ENCODE measurements at places on chromosomes 13 and 19. TPM values are rescaled to one million over a fixed set of nuclear protein-coding genes. Genes with fewer than 3 reads are reported as not detected.

- DNase-seq = no peak
These were observed 153.1 kb downstream of the KDM4B start for GRCh38 chr19:5122121-5122400.

GRCh38 chr13:111650626-111651025 is 330.2 kb downstream of the TEX29 start:
- DNase-seq = no peak

DNA sequence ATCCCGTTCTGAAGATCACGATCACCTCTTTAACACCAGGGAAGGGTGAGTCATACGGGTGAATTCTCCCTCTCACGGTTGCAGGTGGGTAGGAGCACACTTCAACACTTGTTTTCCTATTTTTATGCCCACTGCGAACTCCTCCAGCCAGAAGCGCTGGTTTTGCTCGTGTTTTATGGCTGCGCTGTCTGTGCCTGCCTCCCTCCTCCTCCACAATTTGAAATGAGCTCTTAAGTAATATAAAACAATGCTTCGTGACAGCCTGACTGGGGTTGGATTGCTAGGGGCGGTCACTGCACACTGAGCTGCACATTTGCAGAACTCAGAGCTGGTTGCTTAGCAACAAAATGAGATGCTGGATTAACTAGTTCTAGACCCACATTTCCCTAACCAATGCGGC is 12.9 kb downstream of the CCDC70 start:
- no peak for DNase-seq

DNA sequence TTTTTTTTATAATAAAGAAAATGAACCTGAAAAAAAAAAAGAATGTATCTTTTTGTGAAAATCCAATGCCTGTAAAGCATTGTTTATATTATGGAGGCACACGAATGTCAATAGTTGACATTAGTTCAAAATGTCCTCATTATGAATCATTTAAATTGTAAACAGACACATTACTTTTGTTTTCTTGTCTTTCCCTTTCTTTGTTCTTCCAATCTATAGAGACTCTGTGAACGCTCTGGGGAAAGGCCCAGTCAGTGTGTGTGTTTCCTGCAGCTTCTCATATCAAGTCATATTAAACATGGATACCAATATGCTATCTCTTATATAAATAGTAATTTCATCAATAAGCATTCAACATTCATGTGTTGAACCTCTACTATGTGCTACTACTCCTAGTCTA is 193.1 kb downstream of the KCTD12 start:
- no peak for DNase-seq

The WDR88 gene
- not detected for total RNA-seq

DNA sequence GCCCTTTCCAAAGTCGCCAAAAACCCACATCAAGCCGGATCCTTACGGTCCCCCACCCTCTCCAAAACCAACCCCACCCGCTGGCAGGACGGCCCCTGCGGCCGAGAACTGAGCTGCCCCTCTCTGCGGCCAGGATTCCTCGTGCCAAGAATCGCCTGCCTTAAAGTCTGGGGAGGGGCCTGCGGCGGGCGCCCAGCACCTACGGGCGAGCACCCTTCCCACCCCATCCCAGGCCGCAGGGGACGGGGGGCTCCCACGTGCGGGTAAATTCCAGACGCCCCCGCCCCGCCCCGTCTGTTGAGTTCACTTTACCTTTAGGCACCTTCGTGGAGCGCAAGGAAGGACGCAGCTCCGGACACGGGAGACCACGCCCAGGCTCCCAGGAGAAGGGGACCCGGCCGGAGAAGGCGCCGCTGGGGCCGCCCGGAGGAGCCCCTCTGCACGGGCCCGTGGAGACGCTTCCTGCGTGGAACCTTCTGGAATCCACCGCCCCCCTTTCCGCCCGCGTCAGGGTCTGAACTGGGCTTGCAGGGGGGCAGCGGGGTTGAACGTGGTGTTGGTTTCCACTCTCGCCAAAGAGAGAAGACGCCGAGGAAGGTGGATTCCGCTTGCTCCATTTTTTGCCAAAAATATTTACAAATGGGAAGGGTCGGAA is 22.8 kb downstream of the ONECUT3 start:
- no peak for DNase-seq

The C2CD4C gene
- total RNA-seq = 6.7 TPM

DNA sequence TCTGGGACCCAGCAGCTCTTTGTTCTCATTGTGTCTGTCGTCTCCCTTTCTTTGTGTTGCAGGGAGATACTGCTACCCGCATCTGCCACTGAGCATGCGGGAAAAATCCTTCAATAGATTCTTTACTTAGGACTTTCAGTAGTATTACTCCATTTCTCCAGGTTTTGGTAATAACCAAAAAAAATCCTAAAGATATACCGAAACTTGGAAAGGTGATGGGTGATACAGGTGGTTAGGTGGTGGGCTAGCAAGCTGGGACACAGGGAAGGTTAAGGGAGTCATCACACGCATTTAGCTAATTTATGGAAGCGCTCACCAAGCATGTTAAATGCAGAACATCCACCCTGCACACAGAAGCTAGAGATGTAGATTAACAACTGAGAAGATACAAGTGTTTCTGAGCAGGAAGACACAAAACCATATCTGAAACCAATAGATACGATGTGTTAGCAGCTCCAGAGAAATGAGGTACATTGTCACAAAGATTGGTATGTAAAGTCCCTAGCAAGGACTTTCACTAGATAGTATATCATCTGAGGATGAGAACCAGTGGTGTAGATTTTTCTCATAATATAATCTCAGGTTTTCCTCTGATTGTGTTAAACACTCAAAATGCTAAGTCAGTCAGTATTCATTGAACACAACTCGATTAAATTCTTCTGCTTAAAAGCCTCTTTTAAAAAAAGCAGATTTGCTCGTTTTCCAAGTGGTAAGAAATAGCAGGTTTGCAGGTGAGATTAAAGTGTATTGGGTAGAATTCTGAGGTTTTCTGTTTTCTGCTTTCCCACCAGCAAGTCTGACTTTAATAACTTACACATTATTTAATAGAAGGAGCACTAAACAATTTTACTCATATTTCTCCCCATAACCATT is 1.2 kb upstream of the SLAIN1 start:
- DNase-seq = no peak

DNA sequence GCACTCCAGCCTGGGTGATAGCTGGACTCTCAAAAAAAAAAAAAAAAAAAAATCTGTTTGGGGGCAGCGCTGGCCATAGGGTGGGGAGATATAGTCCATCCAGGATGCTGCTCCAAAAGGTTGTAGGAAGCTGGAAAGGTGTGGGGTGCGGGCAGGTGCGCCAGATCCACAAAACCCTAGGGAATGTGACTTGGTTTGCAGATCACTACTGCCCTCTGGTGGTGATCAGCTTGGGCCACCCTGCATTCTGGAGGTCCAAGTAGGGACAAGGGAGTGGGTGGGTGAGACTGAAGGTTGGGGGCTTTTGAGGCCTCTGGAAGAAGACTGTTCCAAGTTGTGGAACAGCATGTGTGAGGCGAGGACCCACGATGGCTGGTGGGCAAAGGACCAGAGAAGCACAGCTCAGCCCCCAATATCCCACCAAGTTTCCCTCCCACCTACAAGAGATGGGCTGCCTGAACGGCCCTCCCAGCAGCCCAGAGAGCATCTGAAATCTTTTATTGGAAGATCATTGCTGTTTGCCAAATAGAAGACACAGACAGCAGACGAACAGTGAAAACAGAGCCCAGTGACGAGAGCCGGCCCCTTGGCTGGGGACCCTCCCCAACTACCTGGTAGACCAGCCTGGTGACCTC is 10.4 kb upstream of the TYK2 start:
- DNase-seq = peak; percentile 77

The CEACAM7 gene
- total RNA-seq = not detected

DNA sequence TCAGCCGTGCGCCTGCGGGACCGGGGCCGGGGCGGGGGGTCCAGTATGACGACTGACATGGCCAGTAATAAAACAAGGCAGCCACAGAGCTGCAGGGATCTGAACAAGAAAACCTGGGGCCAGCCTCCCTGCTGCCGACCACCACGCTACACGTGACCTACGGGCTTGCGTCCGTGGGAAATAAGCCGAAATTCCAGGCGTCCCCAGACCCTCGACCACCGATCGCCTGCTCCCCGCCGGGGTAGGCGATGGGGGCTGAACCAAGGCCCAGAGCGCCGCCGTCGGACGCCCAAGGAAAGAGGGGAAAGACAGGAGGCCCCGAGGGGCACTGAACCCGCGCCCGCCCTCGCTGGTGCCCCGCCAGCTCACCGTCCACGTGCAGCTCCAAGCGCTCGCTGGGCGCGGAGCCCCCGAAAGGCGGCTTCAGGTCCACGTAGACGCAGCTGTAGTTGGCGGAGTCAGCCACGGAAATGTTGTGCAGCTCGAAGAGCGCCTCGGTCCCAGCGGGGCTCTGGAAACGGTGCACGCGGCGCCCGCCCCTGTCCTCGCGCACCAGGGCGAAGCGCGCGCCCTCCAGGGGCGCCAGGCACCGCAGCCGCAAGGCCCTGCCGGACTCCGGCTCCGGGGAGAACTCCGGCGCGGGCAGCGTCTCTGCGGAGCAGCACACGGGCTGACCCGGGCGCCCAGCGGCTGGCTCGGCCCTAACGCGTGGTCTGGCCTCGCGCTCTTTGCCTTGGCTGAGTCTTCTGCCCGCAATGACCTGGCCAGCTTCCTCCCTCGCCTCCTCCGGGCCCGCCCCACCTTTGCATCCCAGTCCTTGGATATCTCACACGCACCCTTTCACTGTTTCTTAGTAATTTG is 3.1 kb downstream of the A1BG start:
- DNase-seq = no peak

- no peak for DNase-seq
These were observed 89.5 kb downstream of the MAP4K1 start for GRCh38 chr19:38528213-38528755.

Measured in neural crest cell (in vitro differentiated cells).